CD4-positive, alpha-beta memory T cell (primary cell): ENCODE measurements at places on chromosomes 3 and 15.

- no peak for DNase-seq
Measured at GRCh38 chr3:163707659-163708058, 1370.6 kb downstream of the SI start.

- DNase-seq, result no peak
Measured at GRCh38 chr3:57953576-57953975, 54.6 kb upstream of the FLNB start.

DNA sequence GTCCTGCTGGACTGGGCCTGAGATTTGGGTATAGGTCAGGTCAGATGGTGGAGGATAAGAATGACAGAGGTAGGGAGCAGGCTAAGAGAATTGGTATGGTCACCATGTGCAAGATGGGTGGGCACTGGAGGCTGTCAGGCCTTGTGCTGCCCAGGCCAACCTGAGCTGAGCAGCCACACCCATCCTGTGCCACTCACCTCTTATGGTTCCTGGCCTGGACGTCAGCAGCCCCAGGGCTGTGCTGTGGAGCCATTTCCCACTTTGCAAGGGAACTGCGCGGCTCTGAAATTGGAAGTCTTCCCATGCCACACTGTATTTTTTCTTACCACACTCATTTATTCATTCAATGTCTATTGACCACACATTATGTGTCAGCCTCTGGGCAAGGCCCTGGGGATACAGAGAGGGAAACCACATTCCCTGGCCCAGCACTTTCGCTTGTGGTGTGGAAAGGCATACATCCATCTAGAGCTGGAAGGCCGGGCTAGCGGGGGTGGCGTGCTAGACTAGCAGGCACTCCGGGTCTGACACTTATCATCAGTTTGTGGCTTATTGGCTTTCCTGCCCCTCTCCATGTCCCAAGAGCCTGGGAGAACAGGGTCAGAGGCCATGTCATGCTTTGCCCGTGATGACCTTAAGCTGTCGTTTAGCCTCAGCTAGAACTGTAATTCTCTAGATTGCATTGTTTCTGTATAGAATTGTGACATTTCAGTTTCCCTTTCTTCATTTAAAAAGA lies 51.1 kb upstream of the POLG start:
- no peak for DNase-seq

GRCh38 chr3:445960-446359 lies 249.4 kb downstream of the CHL1 start:
- no peak for DNase-seq

- no peak for DNase-seq
Measured at GRCh38 chr3:139870000-139870675, 64.8 kb upstream of the CLSTN2 start.

DNA sequence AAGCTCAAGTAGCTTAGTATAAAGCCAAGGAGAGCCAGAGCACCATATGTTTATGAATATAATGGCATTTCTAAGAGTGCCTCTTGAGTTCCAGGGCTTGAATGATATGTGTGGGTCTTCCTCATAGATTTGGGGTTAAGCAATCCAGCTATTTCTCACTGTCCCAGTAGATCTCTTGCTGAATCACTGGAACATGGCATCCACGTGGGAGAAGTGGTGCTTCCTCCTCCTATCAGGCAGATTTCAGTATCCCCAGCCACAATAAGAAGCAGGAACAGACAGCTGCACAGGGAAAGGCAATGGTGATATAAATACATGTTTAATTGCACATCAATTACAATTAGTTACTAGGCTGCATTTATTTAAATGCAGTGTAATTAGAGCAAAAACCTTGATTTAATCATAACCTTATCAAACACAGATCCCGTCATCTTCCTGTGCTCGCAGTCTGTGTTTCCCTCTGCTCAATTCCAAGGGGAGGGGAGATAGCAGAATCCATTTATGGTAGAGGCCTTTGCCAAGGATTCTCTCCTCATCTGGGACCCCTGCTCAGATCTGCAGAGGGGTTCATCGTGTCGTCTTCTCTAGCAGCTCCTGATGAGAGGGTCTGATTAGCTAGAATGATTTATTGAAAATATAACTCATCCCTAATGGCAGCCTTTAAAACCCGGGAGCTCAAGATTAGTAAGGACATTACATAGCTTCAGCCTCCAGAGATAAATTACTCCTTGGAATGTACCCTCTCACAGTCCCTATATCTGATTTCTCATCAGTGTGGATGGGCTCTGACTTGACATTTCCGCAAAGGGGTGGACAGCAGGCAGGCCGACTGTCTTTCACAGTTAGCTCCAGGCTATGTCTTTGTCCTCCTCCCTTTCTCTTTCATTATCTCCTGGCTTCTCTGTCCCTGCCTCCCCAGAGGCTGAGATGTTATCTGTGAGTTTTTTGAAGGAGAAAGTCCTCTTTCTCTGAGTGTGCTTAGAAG lies 775.9 kb downstream of the AGBL1 start:
- no peak for DNase-seq

DNA sequence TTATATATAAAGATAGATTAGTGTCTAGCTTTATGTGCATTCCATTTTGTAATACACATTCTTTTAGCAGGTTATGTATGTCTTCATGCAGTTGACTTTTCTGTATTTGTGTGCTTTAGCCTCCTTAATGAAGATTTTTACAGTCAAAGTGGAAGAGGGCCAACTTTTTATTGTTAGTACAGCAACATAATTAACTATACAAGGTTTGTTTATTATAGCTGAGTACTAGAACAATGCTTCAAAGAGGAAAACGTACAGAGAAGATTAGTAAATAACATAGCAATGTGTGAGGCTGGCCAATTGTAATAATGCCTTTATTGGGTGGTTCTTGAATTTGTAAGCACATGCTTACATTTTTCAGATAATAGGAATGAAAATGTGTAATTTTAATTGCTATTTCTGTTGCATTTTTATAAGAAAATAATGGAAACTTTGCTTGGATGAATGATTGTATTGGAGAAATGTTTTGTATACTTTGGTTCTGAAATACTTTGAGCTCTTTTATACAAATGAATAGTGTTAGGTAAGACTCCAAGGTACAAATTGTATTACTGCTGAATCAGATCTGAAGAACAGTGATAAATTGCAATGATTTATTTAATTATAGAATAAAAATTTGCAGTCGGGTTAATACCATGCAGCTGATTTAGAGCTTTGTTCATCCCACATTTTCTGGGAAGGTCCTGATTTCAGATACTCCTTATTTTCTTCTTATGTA lies 41.4 kb downstream of the UBE2E2 start:
- DNase-seq, result no peak

DNA sequence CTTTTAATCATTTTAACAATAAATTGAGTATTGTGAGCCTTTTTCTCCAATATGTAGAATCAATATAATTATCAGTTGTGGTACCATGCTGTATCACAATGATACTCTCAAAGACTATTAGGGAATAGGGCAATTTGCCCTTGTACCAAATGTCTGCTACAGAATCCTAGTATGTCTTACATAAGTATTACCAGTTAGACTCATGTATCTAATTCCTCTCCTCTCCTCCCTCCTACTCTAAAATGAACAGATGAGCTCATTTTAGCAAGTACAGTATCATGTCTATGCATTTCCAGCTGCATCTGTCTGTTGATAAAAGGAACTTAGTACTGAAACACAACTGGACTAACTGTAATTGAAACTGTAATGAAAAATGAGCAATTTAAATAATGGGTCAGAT lies 124.3 kb upstream of the ATP11B start:
- DNase-seq, result no peak

DNA sequence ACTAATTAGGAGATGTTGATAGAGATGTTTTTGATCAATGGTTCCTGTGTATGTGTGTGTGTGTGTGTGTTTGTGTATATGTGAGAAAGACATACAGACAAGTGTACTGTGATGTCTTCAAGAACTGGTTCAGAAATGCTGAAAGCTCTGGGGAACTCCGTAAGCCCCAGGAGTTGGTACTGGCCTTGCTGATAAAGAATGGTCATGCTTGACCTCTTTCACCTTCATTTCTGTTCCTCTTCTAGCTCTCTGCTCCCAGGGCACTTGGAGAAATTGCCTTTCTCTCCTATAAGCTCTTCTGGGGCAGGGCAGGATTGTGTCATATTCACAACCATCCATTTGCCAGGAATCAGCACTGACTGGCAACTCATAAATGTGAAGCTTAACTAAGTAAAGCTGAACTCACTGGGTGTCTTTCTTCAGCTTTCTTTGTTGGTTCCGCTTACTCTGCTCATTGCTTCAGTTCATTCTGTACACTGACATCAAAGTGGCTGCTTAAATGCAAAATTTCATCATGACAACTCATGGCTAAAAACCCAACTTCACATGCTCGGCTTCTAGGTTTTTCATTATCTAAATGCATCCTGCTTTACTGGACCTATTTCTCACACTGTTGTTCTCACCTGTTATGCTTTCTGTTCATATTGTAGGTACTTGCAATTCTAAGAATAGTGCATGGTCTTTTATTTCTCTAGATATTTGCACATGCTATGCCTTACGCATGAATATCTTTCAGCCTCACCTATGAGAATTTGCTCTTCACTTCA lies 162.1 kb upstream of the LYSMD4 start:
- DNase-seq, result no peak
